ENCODE measurements at places on chromosomes 12 and 14.
A peak's percentile ranks its signal among the peaks of the same experiment; 100 is the strongest.

GRCh38 chr12:29277231-29277630 is 103.7 kb downstream of the ERGIC2 start:
- no peak overlapping the region for H3K27ac ChIP-seq
- H3K36me3 ChIP-seq: peaks cover 5% of the 10 kb centered on the region
- no peaks in the 10 kb centered on the region for H3K27me3 ChIP-seq
- no peaks in the 10 kb centered on the region for H3K4me1 ChIP-seq
- DNase-seq: no peak
- H3K4me3 ChIP-seq: no peak overlapping the region

- H3K27ac ChIP-seq: peak overlapping the region; percentile 23
- peaks cover 25% of the 10 kb centered on the region for H3K4me1 ChIP-seq
- no peak overlapping the region for H3K4me3 ChIP-seq
- no peaks in the 10 kb centered on the region for H3K36me3 ChIP-seq
Observed at GRCh38 chr12:110266980-110267620, 13.9 kb upstream of the ATP2A2 start.

- H3K27me3 ChIP-seq: no peaks in the 10 kb centered on the region
- DNase-seq: no peak
- no peaks in the 10 kb centered on the region for H3K36me3 ChIP-seq
- H3K4me3 ChIP-seq: peak overlapping the region; percentile 4
Observed at GRCh38 chr12:132323171-132324010, 6.0 kb downstream of the GALNT9 start.

GRCh38 chr14:100786131-100786530 is 39.8 kb upstream of the MEG3 start:
- H3K4me1 ChIP-seq: no peaks in the 10 kb centered on the region
- no peak overlapping the region for H3K4me3 ChIP-seq
- H3K27ac ChIP-seq: no peak overlapping the region
- no peak for DNase-seq

- no peaks in the 10 kb centered on the region for H3K4me1 ChIP-seq
- no peak overlapping the region for H3K27ac ChIP-seq
- no peak for DNase-seq
- no peaks in the 10 kb centered on the region for H3K36me3 ChIP-seq
- no peak overlapping the region for H3K4me3 ChIP-seq
Observed at GRCh38 chr12:27838543-27839185, 58.6 kb upstream of the MANSC4 start.

- H3K4me3 ChIP-seq: no peak overlapping the region
- H3K27me3 ChIP-seq: no peaks in the 10 kb centered on the region
- H3K36me3 ChIP-seq: no peaks in the 10 kb centered on the region
Observed at GRCh38 chr12:29396774-29397173, 15.8 kb upstream of the ERGIC2 start.
